ENCODE measurements at places on chromosomes 12 and 14.
A peak's percentile ranks its signal among the peaks of the same experiment; 100 is the strongest.

DNA sequence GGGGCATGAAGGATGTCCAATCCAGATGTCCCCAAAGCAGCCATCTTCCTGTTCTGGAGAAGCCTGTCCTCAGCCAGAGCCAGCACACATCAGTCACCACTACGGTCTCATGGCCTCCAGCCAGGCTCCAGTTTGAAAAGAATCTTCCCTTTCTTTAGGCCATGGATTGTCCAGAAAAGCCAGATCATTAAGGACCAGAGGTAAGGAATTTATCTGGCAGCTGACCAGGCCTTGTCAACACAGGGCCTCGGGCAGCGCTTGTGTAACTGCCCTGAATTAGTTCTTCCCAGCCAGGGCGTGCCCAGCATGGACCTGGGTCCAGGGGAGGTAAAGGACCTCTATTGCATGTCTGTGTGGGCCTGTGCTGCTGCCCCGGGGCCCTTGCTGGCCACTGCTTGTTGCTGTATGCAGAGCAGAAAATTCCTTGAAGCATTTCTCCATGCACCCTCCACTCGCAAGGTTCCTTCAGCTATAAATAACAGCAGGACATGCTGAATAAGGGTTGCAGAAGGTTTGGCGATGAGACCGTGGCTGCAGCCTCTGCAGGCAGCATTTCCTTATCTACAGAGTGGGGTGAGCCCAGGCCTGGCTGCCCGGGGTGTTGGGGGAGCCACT, 21.7 kb upstream of the VPS37B start:
- peak; percentile 39 for DNase-seq

- DNase-seq: no peak
These were observed 202.8 kb upstream of the DIO3 start for GRCh38 chr14:101358320-101359125.

GRCh38 chr14:105525861-105526775, at the start of gene TMEM121:
Gene TMEM121, plus strand, starts transcription at chr14:105526583. Its CDS starts 2,252 bp downstream, at chr14:105528835.
- no peak for DNase-seq

DNA sequence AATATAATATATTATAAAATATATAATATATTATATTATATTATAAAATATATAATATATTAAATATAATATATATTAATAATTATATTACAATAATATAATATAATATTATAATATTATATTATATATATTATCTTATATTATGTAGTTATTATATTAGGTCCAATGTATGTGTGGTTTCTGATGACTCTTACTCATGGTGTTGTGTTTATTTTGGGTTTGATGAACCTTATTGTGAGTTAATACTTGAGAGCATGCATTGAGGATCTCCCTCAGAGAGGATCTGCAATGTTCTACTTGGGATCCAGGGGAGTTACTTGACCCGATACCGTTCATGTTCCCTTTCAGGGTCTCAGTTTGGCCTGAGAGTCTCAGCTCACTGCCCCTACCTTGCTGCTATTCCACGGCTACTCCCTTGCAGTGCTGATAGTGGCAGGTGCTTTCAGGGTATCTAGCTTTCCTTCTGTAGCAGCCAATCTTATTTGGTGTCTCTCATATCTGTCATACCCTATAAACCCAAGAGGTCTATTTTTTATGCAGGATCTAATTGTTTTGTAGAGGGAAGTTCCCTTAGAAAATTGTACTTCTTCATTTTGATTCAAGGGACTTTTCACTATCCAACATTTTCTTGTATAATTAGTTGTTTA, 89.1 kb upstream of the ZDHHC17 start:
- peak; percentile 10 for DNase-seq

GRCh38 chr12:42039176-42039575, 105.5 kb downstream of the GXYLT1 start:
- no peak for DNase-seq

DNA sequence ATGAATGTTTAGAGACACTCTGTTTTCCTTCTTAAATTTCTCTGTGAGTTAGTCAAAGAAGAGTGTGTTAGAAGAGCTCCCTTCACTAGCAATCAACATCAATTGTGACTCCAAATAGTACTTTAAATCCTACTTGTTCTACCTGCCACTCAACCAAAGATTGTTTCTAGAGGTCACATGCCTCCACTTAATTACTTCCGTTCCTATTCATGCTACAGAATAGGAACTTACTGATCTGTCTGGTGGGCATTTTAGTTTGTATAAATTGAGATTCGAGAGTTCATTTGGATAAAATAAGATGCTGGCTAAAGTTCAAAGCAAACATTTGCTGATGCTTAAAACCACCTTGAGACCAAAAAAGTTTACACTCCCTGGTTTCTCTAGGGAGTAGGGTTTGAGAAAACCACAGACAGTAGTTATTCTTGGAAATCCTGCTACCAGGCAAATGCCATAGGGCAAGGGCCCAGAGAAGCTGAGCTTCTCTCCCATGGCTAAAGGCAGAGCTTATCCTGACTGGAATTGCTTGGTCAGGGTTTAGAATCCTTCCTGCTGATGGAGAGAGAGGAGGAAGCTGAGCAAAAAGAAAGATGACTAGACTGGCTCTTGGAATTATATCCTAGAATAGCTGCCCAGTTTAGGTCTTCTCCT, 389.6 kb upstream of the ATP2B1 start:
- no peak for DNase-seq

DNA sequence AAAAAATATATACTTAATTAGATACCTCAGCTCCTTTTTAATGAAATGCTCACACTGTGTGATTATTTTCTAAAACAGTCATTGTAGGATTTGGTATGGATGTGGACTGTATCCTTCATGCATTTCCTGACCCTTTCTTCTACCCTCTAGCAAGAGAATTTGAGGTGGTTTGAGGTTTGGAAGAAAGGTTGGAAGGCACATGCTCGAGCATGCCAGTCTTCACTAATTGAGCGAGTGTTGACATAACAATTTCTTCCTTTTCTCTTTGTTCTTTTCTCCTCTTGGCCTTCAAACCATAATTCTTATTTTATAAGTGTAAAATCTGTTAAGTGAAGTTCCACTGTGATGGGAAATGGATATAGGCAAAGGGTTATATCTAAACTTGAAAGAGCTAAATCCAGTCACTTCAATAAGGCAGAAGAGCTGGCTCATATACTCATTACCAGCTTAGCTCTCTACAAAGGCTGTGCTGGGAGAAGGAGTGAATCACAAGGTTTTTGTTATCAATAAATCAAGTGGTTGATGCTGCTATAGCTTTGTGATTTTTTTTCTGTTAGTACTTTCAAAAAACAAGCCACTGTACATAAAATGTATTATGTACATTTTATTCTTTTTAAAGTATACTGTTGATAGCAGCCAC, 16.2 kb upstream of the PTHLH start:
- no peak for DNase-seq

DNA sequence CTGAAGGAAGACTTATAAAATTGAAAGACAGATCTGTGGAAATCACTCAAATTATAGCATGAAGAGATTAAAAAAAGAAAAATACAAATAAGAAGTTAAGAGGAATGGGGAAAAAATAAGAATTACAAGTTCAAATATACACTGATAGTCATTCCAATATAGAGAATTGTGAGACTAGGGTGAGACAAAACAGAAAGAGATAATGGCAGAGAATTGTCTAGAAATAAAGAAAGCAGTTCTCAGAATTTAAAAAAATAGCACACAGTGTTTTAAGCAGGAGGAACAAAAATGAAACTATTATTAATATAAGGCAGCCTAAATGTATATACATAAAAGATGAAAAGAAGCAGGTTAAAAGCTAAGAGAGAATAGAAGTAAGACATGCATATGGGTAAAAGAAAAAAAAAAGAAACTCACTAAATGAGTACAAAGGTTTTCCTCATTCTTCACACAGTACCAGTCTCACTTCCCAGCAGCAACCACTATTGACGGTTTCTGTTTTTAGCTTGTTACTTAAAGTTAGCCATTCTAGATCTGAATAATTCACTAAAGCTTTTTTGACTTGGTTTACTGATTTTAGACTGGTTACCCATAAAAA, 31.1 kb downstream of the SLC38A4 start:
- no peak for DNase-seq

- DNase-seq: no peak
These were observed 240.4 kb downstream of the PRKD1 start for GRCh38 chr14:29687071-29687765.

- DNase-seq: no peak
These were observed 114.1 kb upstream of the PRMT8 start for GRCh38 chr12:3376779-3377455.

- no peak for DNase-seq
These were observed 13.6 kb downstream of the HNF1A start for GRCh38 chr12:120991965-120992364.

- no peak for DNase-seq
These were observed 19.8 kb downstream of the KRT7 start for GRCh38 chr12:52252728-52253343.

GRCh38 chr14:34460841-34461240, 1.2 kb downstream of the SPTSSA start:
- no peak for DNase-seq

GRCh38 chr14:54457609-54457996, 16.4 kb upstream of the CNIH1 start:
- no peak for DNase-seq
